NB4 (cell line): ENCODE measurements at places on chromosomes 1 and 21.

GRCh38 chr1:155938220-155938627 lies 3.2 kb upstream of the RXFP4 start:
- DNase-seq = peak; percentile 78

- no peak for DNase-seq
Observed at GRCh38 chr1:76471536-76471935, 395.7 kb upstream of the ST6GALNAC5 start.

DNA sequence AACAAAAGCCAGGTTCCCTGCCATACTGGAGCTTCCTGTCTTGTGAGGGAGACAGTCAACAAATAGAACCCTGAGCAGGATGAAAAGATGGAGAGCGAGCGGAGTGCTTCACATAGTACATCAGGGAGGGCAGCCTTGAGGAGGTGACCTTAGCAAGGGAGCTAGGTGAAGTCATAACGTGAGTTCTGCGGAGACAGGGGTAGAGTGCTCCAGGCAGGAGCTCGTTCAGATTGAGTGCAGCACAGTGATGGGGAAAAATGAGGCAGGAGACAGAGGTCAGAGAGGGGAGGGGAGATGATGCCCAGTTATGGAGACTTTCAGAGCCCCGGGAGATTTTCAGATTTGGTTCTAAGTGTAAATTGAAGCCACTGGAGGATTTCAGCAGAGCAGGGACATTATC lies 15.3 kb upstream of the CLIC6 start:
- no peak for DNase-seq

GRCh38 chr1:191290441-191290840 lies 812.8 kb upstream of the BRINP3 start:
- no peak for DNase-seq

GRCh38 chr1:30196872-30197638 lies 526.3 kb downstream of the MATN1 start:
- no peak for DNase-seq

DNA sequence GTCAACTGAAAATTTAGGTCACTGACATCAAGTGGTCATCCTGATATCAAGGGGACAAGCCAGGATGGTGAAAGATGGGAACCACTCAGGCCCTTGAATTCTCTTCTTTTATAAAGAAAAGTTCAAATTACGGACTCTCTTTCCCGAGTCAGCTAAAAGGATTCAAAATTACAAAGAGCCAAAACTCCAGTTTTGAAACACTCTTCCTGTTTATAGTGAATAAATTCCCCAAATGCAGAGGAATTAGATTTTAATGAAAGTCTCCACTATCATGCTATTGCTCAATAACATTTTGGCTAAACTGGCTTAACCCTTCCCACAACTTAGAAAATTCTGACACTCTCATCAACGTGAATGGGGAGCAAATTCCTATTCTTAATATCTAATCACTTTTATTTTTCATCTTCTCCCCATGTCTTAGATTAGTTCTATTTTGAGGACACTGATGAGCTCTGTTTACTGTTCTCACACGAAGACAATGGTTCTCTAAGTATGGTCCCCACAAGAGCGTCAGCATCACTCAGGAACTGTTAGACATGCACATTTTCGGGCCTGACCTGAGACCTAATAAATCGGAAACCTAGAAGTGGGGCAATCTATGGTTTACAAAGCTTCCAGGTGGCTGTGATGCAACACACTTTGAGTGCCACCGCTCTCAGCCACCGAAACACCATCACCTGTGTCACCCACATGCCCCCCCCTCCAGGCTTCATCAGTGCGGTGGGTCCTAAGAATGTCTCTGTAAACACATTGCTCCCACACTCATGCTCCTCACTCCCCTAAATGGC lies 64.4 kb upstream of the TIAM1 start:
- DNase-seq = no peak
